ENCODE measurements at places on chromosomes 4 and X.

- DNase-seq: no peak
Measured at GRCh38 chrX:148940411-148940996, 440.1 kb downstream of the AFF2 start.

- DNase-seq: no peak
Measured at GRCh38 chrX:38941675-38942074, 140.4 kb downstream of the MID1IP1 start.

DNA sequence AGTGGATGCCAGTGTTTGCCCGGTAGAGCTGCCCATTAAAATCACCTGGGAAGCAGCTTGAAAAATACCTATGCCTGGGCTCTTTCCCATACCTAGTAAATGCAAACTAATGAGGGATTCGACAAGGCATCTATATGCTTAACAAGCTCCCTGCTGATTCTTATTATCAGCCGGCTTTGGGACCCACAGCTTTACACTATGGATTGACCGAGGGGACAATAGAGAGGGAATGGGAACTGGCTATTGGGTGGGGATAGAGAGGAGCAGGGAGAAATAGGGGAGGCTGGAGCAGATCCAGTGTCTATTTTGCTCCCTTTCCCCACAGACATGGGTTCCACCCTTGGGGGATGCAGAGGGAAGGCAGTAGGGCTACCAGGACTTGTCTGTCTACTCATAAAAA is 103.1 kb upstream of the TEX13D start:
- DNase-seq: no peak

DNA sequence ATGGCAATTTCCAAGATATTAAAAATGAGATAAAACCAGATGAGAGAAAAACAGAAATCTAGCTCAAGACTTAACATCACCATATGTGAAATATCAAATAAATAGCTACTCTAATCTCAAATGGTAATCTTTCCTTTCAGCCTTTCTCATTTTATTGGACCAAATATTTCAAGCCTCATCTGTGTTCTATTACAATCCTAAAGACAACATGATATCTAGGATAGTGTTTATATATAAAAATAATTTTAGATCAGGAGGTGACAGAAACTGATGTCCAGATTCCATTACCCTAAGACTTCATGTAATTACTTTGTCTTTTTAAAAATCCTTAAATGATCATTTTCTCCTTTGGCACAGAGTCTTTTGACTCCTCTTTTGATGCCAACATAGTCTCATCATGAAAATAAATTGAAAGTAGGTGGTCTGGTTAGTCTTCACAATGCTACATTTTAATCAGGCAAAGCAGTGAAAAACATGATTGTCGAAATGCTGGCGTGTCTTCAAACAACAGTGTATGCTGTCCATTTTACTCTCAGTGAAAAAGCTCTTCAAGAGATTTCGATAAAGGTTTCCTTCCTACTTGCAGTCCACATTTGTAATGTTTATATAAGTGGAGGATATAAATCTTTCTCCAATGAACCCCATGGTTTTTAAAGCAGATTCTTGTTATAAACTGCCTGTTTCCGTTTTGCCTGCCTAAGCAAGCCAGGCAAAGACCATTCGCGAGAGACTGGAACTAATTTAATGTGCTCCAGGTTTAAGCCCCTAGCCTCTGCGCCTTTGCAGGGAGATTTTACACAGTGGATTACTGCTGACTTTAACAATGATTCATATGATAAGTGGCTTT is 169.8 kb downstream of the SCFD2 start:
- DNase-seq: no peak

GRCh38 chr4:68070302-68070701 is 59.4 kb downstream of the TMPRSS11F start:
- no peak for DNase-seq

GRCh38 chrX:153782313-153782712 is 1.5 kb downstream of the SRPK3 start:
- no peak for DNase-seq

DNA sequence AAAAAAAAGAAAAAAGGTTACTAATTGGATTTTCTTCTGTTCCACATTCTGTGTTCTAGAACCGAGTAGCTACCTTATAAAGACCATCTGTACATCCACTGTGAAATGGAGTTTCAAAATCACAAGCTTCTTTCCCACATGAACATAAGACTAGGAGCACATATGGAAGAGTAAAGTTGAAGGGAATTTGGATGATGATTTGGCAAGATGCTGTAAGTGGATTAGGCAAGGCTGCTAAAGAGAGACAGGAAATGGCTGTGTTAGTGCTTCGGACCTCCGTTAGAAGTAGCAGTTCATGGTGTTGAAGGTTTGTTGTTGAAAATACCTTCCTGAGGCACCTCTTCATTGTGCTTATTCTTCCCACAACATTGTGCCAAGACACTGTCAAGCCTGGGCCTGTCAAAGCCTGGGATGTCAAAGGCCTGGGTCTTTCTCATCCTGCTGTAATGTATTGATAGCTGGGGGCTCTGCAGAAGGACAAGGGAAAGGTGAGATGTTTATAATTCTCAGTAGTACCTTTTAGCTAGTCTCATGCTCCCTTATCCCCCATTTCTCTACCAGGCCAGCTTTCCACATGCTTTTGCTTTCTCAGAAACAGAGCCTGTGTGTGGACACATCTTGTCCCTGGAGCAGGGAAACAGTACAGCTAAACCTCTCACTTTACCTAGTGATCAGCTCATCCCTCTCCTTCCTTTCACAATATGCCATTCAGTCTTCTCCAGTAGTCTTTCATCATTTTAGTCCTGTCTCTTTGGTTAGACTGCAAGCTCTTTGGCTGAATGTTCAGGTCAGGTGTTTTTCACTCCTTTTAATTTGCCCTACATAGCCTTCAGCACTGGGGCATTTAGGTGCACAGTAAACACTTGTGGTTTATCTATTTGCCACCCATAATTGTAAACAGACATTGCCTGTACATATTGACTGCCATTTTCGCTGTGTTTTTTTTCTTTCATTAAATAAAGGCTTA is 37.9 kb upstream of the CYP2U1 start:
- no peak for DNase-seq

DNA sequence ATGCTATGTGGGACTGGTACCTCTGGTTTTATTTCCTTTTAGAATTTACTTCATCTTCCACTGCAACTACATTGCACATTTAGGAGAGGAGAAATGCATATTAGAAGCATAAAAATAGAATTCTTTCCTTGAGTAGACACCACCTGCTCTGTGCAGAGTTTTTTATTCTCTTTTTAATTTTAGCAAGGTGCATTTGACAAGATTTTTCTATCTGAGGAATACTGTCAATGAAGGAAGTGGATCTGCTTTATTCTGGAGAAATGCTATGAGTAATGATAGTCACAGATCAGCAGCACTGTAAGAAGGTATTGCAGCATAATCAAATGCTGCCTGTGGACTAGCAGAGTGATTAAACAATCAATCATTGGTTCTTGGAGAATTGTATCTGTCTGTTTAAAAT is 1038.3 kb downstream of the RAPGEF2 start:
- DNase-seq: no peak

DNA sequence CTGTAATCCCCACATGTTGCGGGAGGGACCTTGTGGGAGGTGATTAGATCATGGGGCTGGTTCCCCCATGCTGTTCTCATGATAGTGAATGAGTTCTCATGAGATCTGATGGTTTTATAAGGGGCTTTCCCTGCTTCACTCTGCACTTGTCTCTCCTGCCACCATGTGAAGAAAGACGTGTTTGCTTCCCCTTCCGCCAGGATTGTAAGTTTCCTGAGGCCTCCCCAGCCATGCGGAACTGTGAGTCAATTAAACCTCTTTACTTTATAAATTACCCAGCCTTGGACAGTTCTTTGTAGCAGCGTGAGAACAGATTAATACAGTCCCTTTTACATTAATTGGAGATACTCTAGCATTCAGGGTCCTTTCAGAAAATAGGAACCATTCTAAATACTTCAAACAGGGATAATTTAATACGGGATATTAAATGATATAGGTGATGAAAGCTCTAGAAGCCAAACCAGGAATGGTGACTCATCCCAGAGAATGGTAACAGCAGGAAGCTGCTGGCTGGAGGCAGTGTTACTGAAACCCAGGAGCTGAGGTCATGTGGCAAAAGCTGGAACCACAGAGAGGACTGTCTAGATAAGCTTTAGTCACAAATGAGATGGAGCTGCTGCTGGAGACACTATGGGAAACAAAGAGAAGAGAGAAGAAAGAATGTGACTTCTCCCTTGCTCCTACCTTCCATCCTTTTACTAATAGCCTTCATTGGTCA is 57.3 kb downstream of the GSTCD start:
- peak; percentile 49 for DNase-seq

DNA sequence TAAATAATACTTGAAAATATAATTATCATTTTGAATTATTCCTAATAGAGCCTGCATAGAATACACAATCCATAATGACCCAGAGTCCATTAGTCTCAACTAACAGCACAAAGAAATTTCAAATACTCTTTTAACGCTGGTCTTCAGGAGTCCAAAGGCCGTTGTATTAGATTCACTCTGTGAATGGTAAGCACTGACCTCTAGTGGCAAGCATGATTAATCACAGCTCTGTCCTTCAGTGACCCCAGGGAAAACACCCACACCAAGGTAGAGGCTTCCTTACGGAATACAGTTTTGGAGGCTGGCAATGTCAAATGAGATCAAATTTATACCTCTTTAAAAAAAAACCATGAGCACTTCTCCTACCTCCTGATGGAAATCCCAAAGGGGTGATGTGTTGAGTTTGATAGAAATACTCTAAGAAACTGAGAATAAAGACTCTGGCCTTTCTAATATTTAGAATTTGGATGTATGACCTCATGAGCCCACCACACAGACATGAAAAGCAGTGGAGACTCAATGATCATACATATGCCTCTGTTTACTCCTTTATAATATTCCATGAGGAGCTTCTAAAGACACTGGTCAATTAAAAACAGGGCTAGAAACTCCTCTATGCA is 147.2 kb upstream of the DKK2 start:
- DNase-seq: no peak

DNA sequence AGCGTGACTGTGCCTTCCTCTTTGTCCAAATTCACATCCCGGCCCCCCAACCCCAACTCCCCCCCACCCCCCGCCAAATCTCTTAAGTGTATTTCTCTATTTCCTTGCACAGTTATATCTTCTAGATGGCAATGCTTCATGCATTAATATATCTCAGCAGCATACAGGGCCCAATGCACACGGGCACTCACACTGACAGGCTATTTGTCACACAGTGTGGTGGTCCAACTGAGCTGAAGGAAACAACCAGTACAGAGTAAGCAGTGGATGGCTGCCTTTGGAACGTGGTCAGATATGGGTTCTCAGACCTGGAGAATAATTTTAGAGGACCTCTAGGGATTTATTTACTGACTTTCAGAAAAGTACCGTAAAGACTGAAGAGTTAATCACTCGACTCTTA is 681 bp downstream of the EXOC1 start:
- DNase-seq: no peak

GRCh38 chrX:1093121-1093520 is 119.3 kb downstream of the CRLF2 start:
- no peak for DNase-seq

DNA sequence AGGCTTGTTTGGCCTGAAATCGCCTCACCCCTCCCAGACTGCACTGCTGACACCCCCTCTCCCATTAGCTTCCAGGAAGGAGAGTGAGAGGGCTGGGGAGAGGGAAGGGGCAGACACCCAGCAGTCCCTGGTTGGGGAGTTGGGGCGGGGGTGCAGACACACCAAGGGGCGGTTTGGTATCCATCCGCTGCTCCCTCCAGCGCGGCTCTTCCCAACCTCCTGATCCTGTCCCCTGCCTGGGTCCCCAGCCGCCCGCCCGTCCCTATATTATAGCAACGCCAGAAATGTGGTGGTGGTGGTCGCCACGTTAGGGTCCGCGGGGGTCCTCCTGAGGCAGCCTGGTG is 24.9 kb downstream of the GPRASP3 start:
- DNase-seq: no peak

GRCh38 chrX:48998391-48998790 is 3.7 kb downstream of the GRIPAP1 start:
- DNase-seq: no peak

DNA sequence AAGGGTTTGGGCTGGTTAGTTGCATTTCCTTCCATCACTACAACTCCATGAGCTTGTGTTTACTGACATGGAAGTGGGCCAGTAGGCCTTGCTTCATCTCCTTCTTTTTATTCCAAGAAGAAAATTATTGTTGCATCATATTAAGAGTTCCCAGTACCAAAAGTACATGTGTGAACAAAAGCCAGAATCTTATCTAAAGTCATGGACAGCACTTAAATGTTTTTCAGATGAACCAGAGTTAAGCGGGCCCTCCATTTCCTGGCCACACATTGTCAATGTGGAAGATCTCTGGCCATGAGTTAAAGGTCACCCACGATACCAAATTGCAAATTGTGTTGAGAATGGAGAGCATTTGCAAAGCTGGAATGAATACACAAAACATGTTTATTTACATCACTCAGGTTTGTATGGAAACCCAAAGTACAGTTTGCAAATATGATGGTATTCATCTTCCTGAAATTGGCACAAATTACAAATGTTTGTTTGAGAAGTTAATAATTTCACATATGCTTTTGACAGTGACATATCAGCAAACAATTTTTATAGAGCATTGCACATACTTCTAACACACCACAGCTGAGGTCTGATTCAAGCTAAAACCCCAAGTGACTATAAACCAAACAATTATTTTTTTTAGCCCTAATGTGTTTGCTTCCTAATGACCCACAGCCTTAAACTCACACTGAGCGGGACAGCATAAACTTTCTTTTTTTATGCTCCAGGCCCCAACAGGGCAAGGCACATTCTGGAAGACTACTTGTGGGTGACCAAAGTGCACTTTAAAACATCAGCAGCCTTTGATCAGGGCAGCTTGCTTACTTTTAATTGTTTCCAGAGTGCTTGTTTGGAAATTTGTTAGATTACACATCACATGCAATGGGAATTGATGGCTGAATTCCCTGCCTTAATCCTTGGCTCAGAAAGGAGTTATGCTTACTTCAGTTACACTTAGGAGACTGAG is 502.9 kb upstream of the SLIT2 start:
- peak; percentile 52 for DNase-seq

DNA sequence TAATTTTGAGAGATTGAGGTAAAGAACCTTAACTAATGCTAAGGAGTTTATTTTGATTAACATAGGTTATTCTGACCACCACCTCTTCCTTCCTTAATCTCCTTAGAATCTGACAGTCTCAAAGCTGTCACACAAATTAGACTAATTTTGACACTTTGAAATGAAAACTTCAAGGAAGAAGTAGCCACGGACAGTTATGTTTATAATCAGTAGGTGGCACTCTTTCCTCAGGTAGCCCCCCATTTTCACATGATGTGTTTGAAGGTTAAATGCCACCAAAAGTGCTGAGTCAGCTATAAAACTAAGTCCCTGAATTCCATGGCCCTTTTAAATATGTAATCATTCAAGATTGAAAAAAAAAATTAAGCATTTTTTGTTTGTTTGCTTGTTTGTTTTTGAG is 22.4 kb downstream of the TMEM33 start:
- no peak for DNase-seq

DNA sequence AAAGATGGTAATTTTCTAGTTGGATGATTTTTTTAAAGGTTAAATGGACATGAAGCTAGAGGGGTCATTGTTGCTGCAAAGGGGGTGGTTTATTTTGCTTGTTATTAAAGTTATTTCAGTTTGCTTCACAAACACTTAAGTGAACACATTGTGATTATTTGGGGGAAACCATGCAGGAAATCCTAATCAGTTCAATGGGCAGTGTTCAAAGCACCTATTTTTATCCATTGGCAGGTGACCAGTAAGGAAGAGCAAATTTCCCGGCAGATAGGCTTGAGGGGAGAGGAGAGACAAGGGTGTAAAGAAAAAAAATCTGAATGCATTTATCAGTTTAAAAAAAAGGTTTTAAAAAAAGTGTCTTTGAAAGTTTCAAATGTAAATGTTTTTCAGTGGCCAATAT is 17.6 kb downstream of the GPR174 start:
- DNase-seq: no peak

GRCh38 chrX:8955511-8955910 is 78.4 kb downstream of the FAM9B start:
- DNase-seq: no peak

Measured in AG04449 (cell line).